ENCODE measurements at places on chromosomes 3 and 15. TPM values are rescaled to one million over a fixed set of nuclear protein-coding genes. Genes with fewer than 3 reads are reported as not detected.
A peak's percentile ranks its signal among the peaks of the same experiment; 100 is the strongest.

GRCh38 chr3:193885832-193886231 is 250.1 kb upstream of the HES1 start:
- H3K27ac ChIP-seq, result peak overlapping the region; percentile 66
- H3K4me3 ChIP-seq, result no peak overlapping the region
- no peak for DNase-seq
- peaks cover 4% of the 10 kb centered on the region for H3K36me3 ChIP-seq

The C3orf52 gene
- 11.9 TPM for total RNA-seq

DNA sequence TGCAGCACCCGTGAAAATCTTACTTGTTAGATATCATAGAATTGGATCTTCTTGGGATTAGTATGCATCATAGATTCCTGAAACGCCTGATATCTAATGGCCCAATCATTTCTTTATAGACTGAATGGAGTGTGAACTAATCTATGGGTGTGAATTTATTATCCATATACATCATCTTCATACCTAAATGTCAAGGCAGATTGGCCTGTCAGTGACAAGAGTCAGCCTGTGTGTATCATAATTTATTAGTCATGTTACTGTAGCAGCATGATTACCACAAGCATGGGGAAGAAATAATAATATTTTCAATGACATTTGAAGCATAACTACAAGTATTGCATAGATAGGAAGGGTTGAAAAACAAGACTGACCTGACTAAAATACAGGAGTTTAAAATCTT is 235.8 kb downstream of the RAP2B start:
- H3K4me3 ChIP-seq, result no peak overlapping the region
- DNase-seq, result no peak
- no peak overlapping the region for H3K27ac ChIP-seq
- no peaks in the 10 kb centered on the region for H3K4me1 ChIP-seq

GRCh38 chr3:144652573-144652972 is 681.0 kb downstream of the DIPK2A start:
- H3K36me3 ChIP-seq, result no peaks in the 10 kb centered on the region
- H3K27ac ChIP-seq, result no peak overlapping the region
- H3K4me1 ChIP-seq, result no peaks in the 10 kb centered on the region
- no peaks in the 10 kb centered on the region for H3K27me3 ChIP-seq

GRCh38 chr3:58073301-58074108 is 65.3 kb downstream of the FLNB start:
- peaks cover 22% of the 10 kb centered on the region for H3K36me3 ChIP-seq
- H3K4me3 ChIP-seq, result no peak overlapping the region
- no peaks in the 10 kb centered on the region for H3K27me3 ChIP-seq
- DNase-seq, result no peak
- peaks cover 43% of the 10 kb centered on the region for H3K4me1 ChIP-seq

DNA sequence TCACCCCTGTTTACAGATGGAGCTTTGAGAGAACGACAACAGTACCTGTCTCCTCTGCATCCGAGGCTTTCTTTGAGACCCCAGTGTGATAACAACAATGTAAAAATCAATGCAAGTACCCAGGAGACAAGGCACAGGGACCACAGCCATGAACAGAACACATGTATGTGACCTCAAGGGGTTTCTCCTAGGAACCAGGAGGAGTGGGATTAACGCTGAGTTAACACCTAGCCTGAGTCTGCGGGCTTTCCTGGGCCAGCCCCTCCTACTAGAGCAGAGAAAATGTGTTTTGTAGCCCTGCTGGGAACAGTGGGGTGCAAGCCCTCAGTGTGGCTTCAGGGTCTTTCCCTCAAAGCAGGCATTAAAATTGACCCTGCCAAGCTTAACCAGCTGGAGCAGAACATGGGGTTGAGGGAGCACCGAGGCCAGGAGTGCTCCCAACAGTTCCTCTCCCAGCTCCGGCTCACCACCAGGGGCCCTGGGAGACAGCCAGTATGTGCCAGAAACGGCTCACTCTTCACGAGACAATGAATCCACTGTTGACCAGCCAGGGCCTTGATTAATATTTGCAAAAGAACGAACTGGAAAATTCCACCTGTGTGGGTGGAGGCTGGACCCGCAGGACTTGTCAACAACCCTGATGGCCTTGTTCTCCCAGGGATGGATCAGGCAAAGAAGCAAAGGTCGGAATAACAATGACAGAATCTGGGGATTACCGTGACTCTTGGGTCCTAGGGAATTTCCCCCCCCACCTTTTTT is 3.6 kb downstream of the CHDH start:
- H3K27me3 ChIP-seq, result peaks cover 11% of the 10 kb centered on the region
- H3K4me3 ChIP-seq, result peak overlapping the region; percentile 70
- no peaks in the 10 kb centered on the region for H3K36me3 ChIP-seq
- peaks cover 30% of the 10 kb centered on the region for H3K4me1 ChIP-seq
- no peak overlapping the region for H3K27ac ChIP-seq

The MINDY2 gene
- total RNA-seq, result 82.1 TPM

DNA sequence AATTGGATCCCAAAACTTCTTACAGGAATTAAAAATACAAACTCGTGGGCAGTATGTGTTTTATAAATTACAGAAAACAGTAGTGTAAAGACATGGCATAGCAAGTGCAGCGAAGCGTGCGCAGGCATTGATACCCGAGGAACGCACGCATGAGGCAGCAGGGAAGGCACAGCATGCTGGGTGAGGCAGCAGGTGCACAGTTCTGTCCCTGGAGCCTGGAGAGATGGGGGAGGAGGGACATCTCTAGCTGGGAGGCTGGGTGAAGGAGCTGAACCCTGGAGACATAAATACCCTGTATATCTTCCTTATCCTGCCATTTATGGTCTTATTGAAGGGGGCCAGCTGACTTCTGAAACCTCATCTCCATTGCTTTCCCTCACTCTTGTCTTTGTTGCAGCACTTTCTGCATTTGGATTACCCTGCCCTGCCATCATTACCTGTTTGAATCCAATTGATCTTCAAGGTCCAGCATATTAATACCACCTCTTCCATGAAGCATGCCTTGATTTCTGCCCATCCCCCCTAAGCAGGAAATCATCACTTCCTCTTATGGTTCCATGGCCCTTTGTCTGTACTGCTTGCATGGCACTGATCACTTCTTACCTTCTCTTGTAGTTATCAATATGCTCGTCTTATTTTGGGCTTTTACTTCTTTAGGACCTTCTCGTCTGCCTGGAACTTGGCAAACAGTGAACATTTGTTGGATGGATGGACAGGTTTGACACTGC is 20.5 kb downstream of the LPP start:
- H3K27me3 ChIP-seq, result no peaks in the 10 kb centered on the region
- H3K27ac ChIP-seq, result no peak overlapping the region
- peaks cover 46% of the 10 kb centered on the region for H3K36me3 ChIP-seq
- H3K4me3 ChIP-seq, result no peak overlapping the region
- no peak for DNase-seq
- peaks cover 63% of the 10 kb centered on the region for H3K4me1 ChIP-seq

- H3K36me3 ChIP-seq, result no peaks in the 10 kb centered on the region
- DNase-seq, result no peak
- peaks cover 11% of the 10 kb centered on the region for H3K4me1 ChIP-seq
- no peak overlapping the region for H3K4me3 ChIP-seq
- H3K27ac ChIP-seq, result no peak overlapping the region
Measured at GRCh38 chr3:160183345-160184076, 41.7 kb upstream of the C3orf80 start.

GRCh38 chr15:60835974-60836373 is 357.0 kb upstream of the ICE2 start:
- no peaks in the 10 kb centered on the region for H3K4me1 ChIP-seq
- H3K27ac ChIP-seq, result no peak overlapping the region
- H3K27me3 ChIP-seq, result peaks cover 7% of the 10 kb centered on the region
- DNase-seq, result no peak
- H3K4me3 ChIP-seq, result no peak overlapping the region

DNA sequence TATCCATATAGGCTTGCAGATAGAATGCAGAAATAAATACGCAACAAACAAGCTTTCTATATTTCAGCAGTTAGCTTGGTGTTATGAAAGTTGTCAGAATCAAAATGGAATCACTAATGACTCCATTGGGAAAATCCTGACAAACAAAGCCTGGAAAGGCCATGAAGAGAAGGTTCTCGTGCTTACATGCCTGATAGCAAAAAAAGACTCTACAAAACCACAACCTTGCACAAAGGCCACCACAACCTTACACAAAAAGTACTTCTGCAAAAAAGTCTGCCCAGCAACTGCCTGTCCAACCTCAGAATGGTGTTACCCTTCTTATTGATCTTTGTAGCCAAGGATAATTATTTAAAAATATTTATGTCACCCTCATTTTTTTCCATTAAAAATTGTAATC is 14.4 kb upstream of the PLSCR1 start:
- no peak for DNase-seq
- no peak overlapping the region for H3K27ac ChIP-seq
- H3K36me3 ChIP-seq, result no peaks in the 10 kb centered on the region
- no peak overlapping the region for H3K4me3 ChIP-seq
- H3K4me1 ChIP-seq, result no peaks in the 10 kb centered on the region

- H3K27ac ChIP-seq, result no peak overlapping the region
- peaks cover 5% of the 10 kb centered on the region for H3K4me1 ChIP-seq
- H3K36me3 ChIP-seq, result no peaks in the 10 kb centered on the region
- peak overlapping the region; percentile 10 for H3K4me3 ChIP-seq
- peaks cover 3% of the 10 kb centered on the region for H3K27me3 ChIP-seq
Measured at GRCh38 chr15:80804970-80805495, 25.9 kb downstream of the CEMIP start.

The AGTR1 gene
- total RNA-seq, result 0.90 TPM

- no peaks in the 10 kb centered on the region for H3K4me1 ChIP-seq
- no peak overlapping the region for H3K27ac ChIP-seq
- no peak overlapping the region for H3K4me3 ChIP-seq
- no peak for DNase-seq
Measured at GRCh38 chr15:97501291-97501690, 459.2 kb upstream of the ARRDC4 start.

The KLHDC8B gene
- 42.1 TPM for total RNA-seq

GRCh38 chr3:33729993-33730392 is 11.9 kb upstream of the CLASP2 start:
- DNase-seq, result no peak
- H3K27me3 ChIP-seq, result no peaks in the 10 kb centered on the region
- no peak overlapping the region for H3K27ac ChIP-seq
- H3K4me1 ChIP-seq, result no peaks in the 10 kb centered on the region
- no peak overlapping the region for H3K4me3 ChIP-seq

Measured in type B pancreatic cell (in vitro differentiated cells).